Stimulated activated CD4-positive, alpha-beta T cell treated with anti-CD3 and anti-CD28 coated beads, Interleukin-15, amount 100 ng/mL, for 1 hour (primary cell): ENCODE measurements at places on chromosomes 11 and 22.

- no peak for DNase-seq
These were observed 6.7 kb upstream of the LINC01488 start for GRCh38 chr11:69474736-69475135.

- DNase-seq = no peak
These were observed 3.9 kb upstream of the TRIM34 start for GRCh38 chr11:5620651-5621521.

GRCh38 chr11:75823946-75824345 is 8.9 kb downstream of the UVRAG start:
- no peak for DNase-seq

DNA sequence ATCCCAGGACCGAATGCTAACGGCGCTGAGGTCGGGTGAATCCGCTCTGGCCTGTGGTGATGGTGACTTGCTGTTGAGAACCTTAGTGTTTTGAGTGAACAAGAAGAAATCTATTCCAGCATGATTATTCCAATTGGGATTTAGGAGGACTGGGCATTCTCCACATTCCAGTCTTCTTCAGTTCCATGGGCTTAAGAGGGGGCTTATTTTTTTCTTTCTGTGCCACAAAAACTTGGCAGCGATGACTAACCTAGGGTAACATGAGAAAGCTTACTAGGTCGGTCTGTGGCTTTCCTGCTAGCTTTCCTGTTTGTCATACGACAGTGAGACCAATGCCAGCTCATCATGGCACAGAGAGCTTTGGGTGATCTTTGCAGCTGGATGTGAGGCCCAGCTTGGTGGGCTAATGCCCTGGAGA is 62.9 kb upstream of the ATXN10 start:
- no peak for DNase-seq

DNA sequence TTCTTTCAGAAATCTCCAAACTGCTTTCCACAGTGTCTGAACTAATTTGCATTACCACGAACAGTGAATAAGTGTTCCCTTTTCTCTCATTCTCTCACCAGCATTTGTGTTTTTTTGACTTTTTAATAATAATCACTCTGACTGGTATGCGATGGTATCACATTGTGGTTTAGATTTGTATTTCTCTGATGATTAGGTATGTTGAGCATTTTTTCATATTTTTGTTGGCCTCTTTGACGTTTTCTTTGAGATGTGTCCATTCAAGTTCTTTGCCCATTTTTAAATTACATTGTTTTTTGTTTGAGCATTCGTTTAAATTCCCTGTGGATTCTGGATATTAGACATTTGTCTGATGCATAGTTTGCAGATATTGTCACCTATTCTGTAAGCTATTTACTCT is 1639.6 kb upstream of the TENM4 start:
- no peak for DNase-seq

DNA sequence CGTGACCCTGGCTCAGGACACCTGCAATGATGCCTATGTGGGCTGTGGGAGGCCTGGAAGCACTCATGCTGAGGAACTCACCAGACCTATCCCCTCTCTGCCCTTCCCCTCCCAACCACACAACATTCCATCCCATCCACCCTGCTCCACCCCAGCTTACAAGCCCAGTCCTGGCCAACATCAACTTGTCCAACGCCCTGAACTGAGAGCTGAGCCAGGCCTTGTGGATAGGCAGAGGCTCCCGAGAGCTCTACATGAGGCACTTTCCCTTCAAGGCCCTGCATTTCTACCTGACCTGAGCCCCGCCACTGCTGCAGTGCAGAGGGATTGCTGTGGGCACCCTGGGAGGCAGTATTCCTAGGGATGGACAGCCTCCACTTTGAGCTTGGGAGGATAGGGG is 112.4 kb downstream of the PDE2A start:
- no peak for DNase-seq

GRCh38 chr11:24286238-24286637 is 210.6 kb upstream of the LUZP2 start:
- no peak for DNase-seq

DNA sequence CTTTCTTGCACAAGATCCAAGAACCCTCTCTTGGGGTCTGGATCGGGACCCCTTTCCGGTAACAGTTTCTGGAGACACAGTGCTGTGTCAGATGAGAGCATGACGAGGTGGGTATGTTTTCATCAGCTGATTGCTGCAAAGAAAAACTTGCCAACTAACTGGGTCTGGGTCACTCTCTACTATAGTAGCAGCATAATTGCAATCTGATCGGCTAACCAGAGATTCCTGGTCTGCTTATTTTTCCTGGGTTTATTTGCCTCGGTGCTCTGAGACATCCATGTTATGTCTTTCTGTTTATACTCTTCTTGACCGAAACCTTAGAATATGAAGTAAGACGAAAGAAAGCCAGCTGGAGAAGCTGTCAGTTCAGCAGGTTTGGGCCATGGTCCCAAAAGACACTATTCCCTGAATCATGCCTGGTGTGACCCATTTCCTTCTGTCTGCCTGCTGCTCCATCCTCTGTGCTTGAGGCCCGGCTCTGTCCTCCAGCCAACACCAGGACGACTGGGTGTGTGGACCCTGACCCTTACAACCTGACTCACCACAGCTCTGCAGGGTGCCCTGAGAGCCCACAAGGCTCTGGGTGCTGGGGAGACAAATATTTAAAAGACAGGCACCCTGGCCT is 24.1 kb upstream of the CLMP start:
- no peak for DNase-seq

DNA sequence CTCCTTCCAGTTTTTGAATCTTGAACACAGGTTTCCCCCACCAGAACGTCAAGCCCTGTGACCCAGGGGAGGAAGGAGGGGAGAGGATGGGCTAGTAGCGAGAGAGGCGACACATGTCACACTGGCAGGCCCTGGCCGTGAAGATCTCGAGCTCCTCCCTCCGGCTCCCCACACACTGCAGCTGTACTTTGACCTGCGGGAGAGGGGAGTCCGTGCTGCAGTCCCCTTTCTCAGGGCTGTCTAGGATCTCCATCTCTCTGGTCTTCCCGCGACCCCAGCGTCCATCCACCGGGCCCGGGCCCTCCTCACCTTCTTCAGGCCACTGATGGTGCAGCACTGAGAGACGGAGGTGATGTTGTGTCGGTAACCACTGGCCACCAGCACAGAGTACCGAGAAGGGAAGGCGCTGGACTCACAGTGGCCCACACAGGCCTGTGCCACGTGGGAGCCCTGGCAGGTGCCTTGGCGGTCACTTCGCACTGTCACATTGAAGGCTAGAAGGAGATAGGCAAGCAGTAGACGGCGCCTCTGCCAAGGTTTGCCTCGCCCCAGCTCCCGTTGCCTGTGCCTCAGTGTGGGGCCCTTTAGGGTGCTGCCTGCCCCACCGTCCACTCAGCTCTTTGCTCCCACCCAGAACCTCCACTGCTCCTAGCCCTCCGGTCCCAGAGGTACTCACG is 873 bp downstream of the GPHA2 start:
- DNase-seq = no peak

DNA sequence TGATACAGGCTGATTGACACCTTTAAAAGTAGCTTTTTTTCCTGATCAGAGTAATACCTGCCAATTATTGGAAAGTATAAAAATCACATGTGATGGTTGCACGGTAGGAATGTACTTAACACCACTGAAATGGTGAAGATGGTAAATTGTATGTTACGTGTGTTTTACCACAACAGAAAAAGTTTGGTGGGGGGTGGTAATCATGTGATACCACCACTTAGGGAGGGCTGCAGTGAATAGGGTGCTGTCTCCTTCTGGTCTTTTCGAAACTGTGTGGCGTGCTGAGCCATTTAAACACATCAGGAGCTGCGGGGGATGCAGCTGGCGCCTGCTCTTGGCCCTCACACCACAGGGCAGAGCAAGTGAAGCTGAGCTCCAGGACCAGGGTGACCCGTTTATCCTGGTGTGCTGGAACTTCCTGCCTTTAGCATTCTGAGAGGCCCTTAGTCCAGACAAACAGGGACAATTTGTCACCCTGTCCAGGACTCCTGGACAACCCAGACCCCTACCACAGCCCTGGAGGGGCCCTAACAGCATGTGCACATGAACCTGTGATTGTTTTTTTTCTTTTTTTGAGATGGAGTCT is 2.6 kb downstream of the SYNGR1 start:
- no peak for DNase-seq

DNA sequence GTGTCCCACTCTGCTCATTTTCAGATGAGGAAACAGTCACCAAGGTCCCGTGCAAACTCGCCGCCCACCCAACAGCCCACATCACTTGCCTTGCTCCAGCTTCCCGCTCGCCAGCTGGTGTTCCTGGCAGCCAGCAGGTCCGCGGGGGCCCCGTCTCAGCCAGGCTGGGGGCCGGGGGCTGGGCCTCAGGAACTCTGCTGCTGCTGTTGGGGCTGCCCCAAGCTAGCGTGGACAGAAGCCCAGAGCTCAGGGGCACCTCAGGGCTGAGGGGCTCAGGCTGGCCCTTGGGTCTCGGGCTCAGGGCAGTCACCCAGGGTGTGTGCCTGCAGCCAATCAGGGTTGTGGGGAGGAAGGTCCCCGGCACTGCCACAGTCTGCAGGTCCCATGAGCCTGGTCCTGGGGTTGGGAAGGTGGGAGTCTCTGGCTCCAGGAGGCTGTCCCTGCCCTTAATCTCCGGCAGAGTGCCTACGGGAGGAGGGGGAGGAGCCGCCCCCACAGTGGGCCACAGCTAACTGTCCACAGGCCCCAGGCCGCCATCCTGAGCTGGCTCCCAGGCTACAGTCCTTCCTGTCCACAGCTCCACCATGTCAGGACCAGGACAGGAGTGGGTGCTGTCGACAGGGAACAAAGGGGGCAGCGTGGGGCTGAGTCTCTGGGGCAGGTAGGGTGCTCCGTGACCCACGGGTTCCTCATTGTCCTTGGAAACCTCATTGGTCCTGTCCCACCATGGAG is 65.2 kb downstream of the ARFGAP3 start:
- no peak for DNase-seq

DNA sequence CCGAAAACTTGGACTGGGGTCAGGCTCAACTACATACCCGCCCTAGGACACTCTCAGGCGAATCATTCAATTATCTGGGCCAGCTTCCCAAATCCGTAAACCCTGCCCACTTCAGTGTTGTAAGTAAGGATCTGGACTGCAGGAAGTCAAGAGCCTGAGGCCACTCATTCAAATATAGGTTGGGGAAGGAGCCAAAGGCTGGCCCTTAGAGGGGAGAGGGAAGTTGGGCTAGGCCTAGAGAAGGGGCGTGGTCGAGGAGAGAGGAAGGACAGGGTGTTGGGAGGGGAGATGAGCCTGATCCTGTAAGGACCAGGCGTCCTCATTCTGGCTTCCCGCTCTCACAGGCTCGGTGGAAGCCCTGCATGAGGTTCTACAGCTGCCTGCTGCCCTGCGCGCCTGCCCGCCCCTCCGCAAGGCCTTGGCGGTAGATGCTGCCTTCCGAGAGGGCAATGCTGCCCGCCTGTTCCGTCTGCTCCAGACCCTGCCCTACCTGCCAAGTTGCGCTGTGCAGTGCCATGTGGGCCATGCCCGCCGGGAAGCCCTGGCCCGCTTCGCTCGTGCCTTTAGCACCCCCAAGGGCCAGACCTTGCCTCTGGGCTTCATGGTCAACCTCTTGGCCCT is 3.0 kb downstream of the SAC3D1 start:
- no peak for DNase-seq

GRCh38 chr11:84384731-84385130 is 1098.6 kb upstream of the CCDC90B start:
- no peak for DNase-seq
